ENCODE measurements at places on chromosomes 6 and 20.

- DNase-seq, result no peak
These were observed 26.1 kb downstream of the C20orf203 start for GRCh38 chr20:32647606-32648005.

DNA sequence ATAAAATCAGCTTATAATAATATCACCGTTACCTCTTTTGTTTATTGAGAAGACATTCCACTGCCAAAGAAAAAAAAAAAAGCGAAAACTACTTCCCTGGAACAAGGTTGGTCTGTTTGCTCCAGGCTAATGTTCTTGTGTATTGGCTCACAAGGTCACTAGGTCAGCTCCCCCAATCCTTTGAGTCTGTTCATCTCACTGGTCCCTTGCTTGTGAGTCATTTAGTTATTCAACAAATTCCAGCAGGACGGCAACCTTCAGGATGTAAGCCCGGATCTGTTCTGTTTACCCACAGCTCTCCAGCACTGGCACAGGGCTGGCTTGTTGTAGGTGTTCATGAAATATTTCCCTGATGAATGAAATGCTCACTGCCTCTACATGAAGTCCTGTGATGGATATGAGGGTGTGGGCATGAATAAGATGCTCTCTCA lies 3.3 kb downstream of the ARHGAP40 start:
- DNase-seq, result no peak

DNA sequence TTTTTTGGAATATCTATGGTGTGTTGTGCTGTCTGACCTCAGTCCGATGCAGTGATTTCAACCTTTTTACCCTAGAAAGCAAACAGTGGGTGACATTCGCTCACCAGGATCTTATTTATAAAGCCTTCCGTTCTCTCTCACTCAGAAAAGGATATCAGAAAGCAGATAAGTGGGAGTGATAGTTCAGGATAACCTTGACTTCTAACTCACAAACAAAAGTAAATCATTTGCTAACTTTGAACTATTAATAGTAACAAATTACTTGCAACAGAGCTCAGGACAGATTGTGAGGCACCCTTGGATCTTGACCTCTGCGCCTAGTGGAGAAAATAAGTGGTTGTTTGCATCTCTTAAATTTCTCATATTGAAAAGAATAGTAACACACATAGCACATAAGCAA lies 637.1 kb upstream of the CITED2 start:
- DNase-seq, result no peak

DNA sequence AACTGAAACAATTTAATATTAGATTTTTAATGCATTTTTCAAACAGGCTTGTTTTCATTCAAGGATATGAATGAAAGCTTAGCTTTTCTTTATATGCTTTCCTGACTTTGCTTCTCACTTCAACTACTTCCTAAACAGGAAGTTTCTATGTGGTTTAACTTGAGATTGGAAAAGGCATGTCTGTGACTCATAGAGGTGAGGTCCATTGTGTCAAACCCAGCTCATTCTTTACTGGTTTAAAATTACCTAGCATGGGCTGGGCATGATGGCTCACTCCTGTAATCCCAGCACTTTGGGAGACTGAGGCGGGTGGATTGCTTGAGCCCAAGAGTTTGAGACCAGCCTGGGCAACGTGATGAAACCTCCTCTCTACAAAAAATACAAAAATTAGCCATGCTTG lies 34.4 kb downstream of the EFHC1 start:
- no peak for DNase-seq

GRCh38 chr20:53149890-53150205 lies 177.7 kb downstream of the TSHZ2 start:
- no peak for DNase-seq

DNA sequence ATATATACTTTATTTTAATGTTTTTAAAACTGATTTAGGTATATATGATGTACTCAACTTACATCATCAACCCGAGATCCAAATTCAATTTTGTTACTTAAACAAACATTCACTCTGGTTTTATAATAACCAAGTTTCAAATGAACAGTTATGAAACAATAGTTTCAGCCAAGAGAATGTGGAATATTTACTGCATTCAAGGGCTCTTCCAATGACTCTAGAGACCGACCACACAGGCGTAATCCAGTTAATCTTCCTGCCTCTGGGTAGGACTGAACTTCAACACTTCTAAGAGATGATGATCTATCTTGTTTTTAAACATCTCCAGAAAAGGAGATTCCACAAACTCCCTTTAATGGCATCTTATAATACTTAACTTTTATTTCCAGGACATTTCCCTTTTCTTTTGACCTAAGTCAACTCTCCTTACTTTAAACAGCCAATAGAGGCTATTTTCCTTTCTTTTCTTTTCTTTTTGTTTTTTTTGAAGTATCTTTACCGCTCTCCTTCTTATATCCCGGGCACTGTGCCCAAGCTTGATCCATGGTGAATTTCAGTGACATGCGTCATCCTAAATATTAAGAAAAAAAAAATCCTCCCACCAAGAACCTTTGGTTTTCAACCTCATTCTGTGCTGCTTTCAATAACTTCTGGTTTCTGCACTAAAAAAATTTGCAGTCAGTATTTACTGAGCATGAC lies 110.1 kb downstream of the KIF13A start:
- DNase-seq, result no peak

- no peak for DNase-seq
These were observed 181.4 kb downstream of the GMPR start for GRCh38 chr6:16419636-16420336.

DNA sequence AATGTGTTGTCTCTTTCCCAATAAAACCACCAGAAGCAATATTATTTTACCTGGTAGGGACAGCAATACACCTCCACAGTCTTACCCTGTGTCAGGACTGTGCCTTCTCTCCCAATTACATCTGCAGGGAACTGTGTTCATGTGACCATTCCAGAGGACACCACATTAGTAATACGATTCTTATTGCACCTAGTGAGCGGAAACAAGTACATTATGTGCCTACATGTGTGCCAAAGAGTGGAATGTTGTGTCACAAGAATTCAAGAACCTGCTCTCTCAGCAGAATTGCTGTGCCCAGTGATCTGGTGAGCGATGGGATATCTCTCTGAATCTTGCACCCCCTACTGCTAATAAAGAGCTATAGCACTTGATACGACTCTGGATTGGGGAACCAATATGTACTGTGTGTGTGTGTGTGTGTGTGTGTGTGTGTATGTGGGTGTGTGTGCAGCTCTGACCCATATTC lies 57.4 kb upstream of the FOXC1 start:
- no peak for DNase-seq
